ENCODE measurements at places on chromosomes 13 and 19. TPM values are rescaled to one million over a fixed set of nuclear protein-coding genes. Genes with fewer than 3 reads are reported as not detected.

The TSSK6 gene
- 1.7 TPM for polyA plus RNA-seq

The CLIP3 gene
- 14.7 TPM for polyA plus RNA-seq

The EPS8L1 gene
- polyA plus RNA-seq = 4.4 TPM

The ZNF419 gene
- polyA plus RNA-seq = 8.8 TPM

The STOML3 gene
- not detected for polyA plus RNA-seq

The NXNL1 gene
- not detected for polyA plus RNA-seq

The GIPC3 gene
- 0.36 TPM for polyA plus RNA-seq

The ATP4B gene
- polyA plus RNA-seq = not detected

The ZNF20 gene
- 2.8 TPM for polyA plus RNA-seq

The ICAM4 gene
- 1.5 TPM for polyA plus RNA-seq

The CYSLTR2 gene
- not detected for polyA plus RNA-seq

DNA sequence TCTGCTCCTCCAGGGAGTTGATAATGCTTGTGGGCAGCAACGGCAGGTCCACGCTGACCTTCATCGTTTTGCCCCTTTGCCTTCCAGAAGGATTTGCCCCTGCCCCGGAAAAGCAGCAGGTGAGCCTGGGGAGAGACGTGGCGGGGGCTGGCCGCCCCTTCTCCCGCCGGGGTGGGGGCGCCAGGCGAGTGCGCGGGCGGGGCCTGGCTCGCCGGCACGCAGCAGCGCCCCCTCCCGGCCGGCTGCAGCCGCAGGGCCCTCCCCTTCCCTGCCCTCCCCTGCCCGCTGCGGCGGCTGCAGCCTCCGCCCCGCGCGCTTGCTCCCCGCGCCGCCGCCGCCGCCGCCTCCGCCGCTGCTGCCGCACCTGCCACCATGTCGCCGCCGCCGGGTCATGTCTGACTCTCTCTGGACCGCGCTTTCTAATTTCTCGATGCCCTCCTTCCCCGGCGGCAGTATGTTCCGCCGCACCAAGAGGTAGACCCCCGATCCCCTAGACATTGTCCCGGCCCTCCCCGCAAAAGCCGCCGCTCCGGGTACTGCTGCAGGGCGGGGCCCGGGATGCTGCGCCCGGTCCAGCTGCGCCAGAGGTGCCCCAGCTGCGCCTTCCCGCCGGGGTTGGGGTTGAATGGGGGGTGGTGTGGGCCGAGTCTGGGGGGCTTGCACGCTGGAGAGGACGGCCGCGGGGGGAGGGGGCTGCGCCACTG, at the start of gene MAST1:
Gene MAST1 (plus strand): TSS at position 334 of the 704 bp plus-strand sequence. CDS start 58 bp downstream, at position 392.
- DNase-seq = no peak

GRCh38 chr13:46756977-46757376, 40.0 kb downstream of the ESD start:
- no peak for DNase-seq

DNA sequence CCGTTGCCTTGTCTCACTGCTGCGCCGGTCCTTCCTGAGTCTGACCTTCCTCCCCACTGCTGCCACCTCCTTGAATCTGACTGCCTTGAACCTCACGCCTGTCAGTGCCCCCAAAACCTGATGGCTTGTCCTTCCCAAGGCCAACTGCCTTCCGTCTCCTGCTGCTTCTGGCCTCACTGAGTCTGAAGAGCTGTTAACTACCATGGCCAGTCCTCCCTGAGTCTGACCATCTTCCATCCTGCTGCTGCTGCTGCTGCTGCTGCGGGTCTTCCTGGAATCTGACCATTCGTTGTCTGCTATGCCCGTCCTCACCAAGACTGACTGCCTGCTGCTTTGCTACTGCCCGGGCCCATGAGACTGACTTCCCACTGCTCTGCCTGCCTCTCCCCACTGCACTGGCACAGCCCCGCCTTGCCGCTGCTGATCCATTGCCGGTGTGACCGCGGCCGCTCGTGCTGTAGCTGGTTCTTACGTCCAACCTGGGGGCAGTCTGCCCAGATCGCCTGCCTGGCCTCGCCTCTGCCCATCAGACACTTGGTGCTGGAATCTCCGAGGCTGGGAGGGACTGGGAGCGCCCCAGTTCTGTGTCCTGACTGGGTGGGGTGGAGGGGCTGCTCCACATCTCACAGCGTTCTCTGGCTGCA, 2.9 kb upstream of the RCN3 start:
- DNase-seq = no peak

- DNase-seq = no peak
These were observed 609.5 kb downstream of the UQCRFS1 start for GRCh38 chr19:28603453-28603852.

- peak; percentile 22 for DNase-seq
These were observed 11.1 kb upstream of the UQCR11 start for GRCh38 chr19:1616396-1616795.

- no peak for DNase-seq
These were observed 740 bp downstream of the ELAVL3 start for GRCh38 chr19:11479898-11480714.

DNA sequence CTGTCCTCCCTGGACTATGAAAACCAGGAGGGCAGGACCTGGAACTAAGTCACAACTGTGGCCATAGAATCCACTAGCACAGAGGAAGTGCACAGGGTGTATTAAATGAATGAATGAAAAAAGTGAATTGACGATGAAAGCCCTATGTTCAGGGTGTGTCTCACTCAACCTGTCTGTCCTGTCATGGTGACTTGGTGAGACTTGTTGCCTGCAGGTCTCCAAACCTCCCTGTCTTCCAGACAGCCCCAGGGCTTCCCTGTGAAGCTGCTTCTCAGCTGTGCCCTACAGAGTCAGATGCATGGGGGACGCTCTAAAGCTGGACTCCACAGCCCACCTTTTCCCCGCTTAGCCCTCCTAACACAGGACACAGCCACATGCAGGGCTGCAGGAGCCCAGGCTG, 4.8 kb upstream of the IGFL1 start:
- DNase-seq = no peak

GRCh38 chr13:41459432-41460073, 2.2 kb downstream of the RGCC start:
- DNase-seq = no peak

GRCh38 chr19:48085904-48086864, 24.4 kb downstream of the PLA2G4C start:
- DNase-seq = no peak

DNA sequence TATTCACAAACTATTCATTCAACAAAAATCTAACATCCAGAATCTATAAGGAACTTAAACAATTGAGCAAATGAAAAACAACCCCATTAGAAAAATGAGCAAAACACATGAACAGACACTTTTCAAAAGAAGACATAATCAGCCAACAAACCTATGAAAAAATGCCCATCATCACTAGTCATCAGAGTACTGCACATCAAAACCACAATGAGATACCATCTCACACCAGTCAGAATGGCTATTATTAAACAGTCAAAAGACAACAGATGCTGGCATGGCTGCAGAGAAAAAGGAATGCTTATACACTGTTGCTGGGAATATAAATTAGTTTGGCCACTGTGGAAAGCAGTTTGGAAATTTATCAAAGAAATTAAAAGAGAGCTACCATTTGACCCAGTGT, 487.6 kb downstream of the GPC6 start:
- no peak for DNase-seq

DNA sequence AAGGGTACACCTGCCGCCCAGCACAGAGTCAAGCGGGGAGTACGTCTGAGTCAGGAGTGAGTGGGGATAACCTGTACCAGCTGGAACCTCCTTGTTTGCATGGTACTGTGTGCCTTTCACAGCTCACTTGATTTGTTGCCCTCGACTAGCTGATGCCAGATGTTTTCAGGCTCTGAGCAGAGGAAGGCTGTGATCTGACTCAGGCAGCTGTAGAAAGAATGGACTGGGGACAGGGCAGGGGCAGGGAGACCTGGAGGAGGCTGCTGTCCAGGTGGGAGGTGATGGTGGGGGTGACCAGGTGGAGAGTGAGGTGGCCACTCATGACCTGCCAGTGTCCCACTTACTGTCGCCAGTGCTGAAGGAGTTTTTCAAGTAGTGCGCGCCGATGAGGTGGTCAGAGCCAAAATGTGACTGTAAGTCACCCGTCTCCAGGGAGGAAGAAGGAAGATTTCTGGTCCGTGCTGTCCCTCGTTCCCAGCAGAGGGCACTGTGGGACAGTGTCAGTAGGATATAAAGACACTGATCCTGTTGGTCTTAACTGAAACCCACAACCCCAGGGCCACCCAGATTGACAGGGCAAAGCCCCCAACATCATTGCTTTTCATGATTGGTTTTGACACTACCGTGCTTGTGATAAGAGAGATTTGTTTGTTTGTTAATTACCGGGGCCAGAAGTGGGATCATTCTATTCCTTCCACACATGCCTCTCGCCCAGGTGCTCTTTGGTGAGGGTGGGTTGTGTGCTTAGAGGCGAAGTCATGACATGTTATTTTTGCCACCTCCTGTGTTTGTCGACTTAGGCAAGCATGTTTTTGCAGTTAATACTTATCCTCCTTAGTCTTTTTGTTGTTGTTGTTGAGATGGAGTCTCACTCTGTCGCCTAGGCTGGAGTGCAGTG, 128.4 kb downstream of the DPF1 start:
- peak; percentile 37 for DNase-seq

GRCh38 chr19:49491030-49491803, 3.8 kb downstream of the RPL13A start:
- no peak for DNase-seq

- no peak for DNase-seq
These were observed 51.9 kb upstream of the C1QTNF9B start for GRCh38 chr13:23949200-23949599.

- DNase-seq = peak; percentile 19
These were observed 1.6 kb downstream of the RASIP1 start for GRCh38 chr19:48738557-48739403.

GRCh38 chr13:79709471-79709870, 228.5 kb downstream of the NDFIP2 start:
- peak; percentile 39 for DNase-seq

DNA sequence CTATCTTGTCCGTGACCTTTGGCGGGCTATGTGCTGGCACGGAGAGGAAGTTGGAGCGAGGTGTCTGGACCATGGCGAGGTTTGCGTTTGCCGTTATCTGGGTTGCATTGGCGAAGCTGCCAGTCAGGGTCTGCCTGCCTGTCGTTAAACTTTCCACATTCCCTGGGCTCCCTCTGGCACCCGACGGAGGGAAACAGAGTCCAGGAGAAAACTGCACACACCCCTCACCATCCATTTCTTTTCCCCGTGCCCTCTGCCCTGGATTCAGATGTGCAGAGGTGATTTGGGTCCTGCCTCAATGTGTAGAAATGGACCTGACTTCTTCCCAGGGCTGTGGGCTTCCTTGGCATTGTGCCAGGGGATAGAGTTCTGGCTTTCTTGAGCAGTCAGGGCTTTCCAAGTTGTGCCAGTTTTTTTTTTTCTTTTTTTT, 142.4 kb downstream of the URI1 start:
- DNase-seq = no peak
